Epithelial cell of esophagus (primary cell): ENCODE measurements at places on chromosomes 16 and 17.

DNA sequence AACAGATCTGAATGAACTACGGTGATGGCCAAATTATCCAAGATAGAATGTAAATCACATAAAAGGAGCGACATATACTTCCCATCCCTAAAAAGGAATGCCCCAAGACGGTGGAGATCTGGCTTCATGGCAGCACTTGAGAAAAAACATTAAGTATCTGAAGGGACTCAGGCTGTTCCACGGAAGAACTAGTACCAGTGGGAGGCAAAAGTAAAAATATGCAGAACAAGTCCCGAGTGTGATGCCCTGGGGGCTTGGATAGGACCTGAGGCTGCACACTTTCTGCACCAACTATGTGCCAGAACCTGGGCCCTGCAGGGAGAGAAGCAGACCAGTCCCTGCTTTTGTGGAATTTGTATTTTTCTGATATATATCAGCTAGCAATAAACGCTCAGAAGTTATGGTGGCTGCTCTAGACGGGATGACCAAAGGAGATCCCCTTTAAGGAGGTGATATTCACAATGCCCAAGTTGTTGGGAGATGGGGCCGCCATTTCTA is 539 bp upstream of the CKLF start:
- no peak for DNase-seq

DNA sequence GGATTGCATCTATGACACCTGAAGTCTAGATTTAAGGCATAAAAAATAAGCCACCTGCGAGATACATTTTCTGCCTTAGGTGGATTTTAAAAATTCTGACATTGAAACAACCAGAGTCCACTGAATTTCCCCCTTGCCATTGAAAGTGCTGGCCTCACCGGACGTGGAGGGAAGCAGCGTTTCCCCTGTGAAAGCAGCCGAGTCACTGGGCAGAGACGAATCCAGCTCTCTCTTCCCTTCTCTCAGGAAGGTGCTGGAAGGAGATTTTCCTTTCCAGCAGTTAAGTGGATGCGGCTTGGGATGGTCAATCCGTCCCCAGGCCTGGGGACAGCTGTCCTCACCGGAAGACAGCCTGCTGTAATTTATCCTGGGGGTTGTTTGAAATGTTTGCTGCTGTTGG is 270.9 kb upstream of the FOXF1 start:
- DNase-seq, result no peak

- DNase-seq, result no peak
Measured at GRCh38 chr16:88282564-88283395, 100.0 kb upstream of the ZNF469 start.

GRCh38 chr16:2429771-2430663 is 770 bp downstream of the CCNF start:
- DNase-seq, result peak; percentile 67

DNA sequence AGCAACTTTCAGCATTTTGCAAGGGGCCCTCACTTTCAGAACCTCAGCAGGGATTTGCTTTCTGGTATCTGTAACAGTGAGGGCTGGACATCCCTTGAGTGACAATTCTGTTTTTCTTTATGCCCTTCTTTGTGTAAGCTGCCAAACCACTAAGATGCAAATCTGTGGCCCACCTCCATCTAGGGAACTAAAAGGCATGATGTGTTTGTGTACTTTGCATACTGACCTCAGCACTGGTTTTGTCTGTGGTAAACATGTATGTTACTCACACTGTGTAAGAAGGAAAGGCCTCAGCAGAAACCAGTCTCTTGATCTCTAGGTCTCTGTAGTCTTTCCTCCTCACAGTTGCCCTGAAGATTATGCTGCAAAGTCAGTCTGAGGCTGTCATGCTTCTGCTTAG is 396.6 kb upstream of the DYNLRB2 start:
- peak; percentile 58 for DNase-seq

DNA sequence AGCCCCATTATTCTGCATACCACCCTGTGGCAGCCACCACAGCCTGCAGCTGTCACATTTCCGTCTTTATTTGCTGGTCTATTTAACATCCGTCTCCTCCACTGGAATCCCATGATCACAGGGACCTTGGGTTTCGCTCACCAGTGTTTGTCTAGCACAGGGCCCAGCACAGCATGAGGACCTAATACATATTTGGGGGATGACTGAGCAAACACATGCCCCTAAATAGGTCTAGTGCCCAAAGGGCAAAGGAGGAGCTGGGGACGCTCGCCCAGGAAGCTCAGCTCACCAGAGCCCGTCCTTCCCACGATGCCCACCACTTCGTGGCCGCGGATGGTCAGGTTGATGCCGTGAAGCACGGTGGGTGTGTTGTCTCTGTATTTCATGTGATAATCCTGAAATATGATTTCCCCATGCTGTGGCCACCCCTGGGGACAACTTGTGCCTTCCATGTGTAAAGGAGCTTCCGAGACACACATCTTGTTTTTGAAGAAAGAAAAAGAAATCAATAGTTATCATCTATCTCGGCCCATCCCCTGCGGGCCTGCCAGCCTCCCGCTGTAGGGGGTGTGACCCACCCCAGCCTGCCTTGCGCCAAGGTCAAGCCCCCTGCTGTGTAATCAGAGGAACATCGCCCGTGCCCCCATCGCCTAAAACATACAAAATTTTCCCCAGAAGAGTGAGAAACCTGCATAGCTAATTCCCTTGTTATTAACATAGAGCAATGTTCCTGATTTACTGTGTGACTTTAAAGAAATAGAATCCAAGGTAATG is 21.0 kb upstream of the ABCC12 start:
- DNase-seq, result no peak
